NCI-H187 (cell line): ENCODE measurements at places on chromosomes 7 and 10.

GRCh38 chr10:17214971-17215781, 12.9 kb upstream of the VIM start:
- no peak for DNase-seq

GRCh38 chr10:18767981-18768380, 108.8 kb downstream of the ARL5B start:
- DNase-seq, result no peak

- no peak for DNase-seq
Observed at GRCh38 chr7:149608168-149608567, 110.6 kb upstream of the ZNF746 start.

DNA sequence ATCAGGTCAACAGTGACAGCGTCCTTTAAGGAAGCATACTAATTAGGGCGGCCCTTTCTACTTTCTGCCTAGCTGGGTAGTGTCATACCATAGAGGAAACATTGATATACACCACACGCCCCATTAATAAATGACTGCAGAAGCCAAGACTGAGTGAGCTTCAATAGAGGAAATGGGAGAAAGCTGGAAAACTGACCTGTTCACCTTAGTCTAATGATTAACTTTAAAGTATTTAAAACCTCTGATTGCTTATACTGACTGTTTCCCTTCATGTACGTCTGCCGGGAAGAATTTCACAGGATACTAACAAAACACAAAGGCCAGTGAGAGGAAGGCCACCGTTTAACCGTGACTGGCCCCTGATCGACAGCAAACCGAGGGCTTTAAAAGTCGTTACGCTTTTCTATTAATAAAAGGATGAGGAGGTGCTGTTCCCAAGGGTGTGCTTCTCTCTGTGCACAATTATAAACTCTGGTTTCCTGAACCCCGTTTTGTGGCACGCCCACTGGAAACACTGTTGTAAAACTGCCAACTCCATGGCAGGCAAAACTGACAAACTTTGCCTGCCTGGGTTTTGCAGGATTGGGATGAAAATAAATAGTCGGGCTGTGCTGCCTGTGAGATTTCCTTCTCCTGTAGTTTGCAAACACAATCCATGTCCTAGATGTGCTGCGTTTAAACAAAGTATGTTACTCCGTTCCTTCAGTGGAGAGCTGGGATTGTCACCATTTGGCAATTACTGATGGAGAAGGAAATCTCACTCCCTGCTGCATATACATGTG, 137.6 kb downstream of the NRP1 start:
- no peak for DNase-seq

DNA sequence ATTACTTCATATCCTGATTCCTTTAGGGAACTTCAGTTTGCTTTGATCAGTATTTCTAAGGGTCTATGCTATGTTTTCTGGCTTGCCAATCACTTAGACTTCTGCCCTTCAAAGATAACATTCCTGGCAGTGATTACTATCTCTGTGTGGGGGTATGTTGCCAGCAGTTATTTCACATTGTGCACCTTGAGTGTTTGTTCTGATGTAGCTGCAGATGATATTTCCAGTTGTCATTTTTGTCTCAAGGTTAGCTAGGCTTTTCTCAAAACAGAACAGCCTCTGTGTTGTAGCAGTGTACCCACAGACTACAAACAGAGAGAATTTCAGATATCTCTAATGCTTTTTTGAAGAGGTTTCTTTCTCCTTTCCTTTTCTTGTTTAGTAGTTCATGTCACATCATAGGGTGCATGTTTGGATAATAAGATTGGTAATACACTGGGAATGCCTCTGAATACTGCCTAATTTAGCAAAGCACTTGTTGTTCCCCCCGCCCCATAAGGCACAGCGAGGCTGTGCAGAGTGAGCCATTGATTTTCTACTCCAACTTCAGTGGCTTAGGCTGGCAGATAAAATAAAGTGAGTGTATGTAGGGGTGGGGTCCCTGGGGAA, 134.7 kb upstream of the AGR3 start:
- no peak for DNase-seq

DNA sequence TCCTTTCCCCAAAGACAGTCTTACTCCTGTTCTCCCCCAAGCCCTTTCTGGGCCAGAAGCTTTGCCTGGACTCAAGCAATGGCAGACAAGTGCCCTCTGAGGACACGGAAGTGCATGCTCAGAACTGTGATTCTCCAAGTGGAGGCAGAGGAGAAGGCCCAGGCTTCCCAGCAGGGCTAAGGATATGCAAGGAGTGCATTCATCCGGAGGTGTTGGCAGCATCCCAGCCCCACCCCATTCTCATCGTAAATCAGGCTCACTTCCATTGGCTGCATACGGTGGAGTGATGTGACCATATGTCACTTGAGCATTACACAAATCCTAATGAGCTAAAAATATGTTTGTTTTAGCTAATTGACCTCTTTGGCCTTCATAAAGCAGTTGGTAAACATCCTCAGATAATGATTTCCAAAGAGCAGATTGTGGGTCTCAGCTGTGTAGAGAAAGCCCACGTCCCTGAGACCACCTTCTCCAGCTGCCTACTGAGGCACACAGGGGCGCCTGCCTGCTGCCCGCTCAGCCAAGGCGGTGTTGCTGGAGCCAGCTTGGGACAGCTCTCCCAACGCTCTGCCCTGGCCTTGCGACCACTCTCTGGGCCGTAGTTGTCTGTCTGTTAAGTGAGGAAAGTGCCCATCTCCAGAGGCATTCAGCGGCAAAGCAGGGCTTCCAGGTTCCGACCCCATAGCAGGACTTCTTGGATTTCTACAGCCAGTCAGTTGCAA, 1.4 kb upstream of the RBP3 start:
- peak; percentile 3 for DNase-seq

- DNase-seq, result no peak
Observed at GRCh38 chr7:92737706-92738105, 98.7 kb downstream of the CDK6 start.
